ENCODE measurements at places on chromosomes 3 and 15.

GRCh38 chr3:17850448-17850847 lies 108.0 kb upstream of the TBC1D5 start:
- no peak for DNase-seq

DNA sequence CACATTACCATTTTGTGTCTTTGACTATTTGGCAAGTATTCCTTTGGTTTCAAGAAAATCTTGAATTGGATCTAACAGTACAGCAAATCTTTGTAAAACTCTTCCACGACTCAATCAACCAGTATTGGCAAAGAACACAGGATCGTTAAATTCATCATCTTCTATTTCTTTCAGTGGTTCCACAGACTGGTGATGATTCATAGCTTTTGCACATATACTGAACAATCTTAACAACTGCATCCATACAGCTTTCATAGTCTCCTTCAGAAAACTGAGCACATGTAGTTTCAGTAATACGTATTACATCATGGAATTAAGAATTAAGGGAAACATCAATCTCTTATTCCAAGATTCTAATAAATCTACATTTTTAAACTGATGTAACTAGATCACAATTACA lies 91.6 kb upstream of the LIPC start:
- no peak for DNase-seq

GRCh38 chr3:32909999-32910398 lies 41.4 kb upstream of the CCR4 start:
- no peak for DNase-seq

DNA sequence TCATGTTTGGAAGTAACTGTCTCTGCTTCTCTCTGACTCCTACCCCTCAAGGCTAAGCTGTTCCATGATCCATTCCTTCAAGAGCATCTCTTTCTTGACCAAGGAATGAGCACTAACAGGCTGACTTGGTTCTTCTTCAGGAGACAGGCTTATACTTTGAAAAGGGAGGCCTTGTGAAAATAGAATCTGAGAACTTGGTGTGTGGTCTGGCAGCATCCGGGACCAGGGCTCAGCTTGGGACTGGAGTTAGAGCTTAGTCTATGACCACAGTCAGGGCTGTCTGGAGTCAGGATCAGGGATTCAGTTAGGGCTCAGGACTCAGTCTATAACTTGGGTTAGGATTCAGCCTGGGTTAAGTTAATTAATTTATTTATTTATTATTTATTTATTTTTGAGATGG lies 44.9 kb upstream of the SLC6A6 start:
- DNase-seq: no peak

GRCh38 chr3:143514874-143515273 lies 333.4 kb downstream of the SLC9A9 start:
- no peak for DNase-seq

- DNase-seq: peak; percentile 88
Observed at GRCh38 chr3:128011140-128011539, 41.1 kb upstream of the SEC61A1 start.

DNA sequence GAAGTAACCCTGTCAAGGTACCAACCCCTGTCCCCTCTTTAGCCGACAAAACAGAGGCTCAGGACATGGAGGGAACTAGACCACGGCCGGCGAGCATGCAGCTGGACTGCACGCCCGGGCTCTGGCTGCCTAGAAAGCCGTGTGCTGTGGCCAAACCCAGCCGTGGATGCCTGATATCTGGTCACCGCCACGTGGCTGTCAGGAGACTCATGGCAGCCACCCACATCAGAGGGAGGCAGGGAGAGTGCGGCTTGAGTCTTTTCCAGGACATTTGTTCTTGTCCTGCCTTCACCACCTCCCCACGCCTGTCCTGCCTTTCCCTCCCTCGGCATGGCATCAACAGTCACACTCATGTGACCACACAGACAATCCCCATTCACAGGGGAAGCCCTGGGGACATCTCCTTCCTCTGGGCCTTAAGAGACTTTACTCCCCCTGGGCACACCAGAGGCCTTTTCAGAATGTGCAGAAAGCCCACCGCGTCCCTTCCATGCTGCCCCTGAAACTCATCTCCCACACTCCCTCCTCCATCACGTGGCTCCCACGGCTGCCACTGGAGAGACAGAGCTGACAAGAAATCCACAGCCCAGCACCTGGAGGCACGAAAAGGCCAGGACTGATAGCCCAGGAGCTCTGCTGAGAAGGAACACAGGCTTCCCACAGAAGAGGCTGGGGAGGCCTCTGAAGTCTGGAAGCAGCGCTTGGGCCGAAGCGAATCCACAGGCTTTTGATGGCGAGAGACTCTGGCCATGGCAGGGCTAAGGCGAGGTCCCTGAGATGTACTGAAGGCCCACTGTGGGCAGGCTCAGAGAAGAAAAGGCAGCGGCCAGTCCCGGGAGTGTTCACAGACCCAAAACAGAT lies 71.2 kb upstream of the IQSEC1 start:
- no peak for DNase-seq

DNA sequence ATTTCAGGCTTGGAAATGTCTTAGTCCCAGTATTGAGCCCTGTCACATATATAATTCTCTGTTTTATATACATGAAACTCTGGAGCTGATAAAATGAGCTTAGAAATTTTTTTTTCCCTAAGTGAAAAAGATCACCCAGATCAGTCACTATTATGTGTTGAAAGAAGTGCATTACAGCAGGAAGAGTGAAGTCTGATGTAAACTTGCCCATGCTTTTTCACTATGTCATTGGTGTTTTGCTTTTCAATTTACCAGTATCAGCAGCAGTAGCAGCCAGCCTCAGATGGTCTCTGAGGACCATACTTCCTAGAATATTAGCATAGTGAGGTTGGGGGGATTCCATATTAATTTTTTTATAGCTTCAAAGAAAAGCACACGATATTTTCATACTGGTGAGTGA lies 255.6 kb upstream of the KCNH8 start:
- DNase-seq: no peak

- no peak for DNase-seq
Observed at GRCh38 chr3:124858275-124858674, 28.9 kb downstream of the ITGB5 start.

- no peak for DNase-seq
Observed at GRCh38 chr3:176992565-176992964, 204.7 kb downstream of the TBL1XR1 start.

- no peak for DNase-seq
Observed at GRCh38 chr3:184040010-184040409, 8.5 kb downstream of the HTR3D start.

DNA sequence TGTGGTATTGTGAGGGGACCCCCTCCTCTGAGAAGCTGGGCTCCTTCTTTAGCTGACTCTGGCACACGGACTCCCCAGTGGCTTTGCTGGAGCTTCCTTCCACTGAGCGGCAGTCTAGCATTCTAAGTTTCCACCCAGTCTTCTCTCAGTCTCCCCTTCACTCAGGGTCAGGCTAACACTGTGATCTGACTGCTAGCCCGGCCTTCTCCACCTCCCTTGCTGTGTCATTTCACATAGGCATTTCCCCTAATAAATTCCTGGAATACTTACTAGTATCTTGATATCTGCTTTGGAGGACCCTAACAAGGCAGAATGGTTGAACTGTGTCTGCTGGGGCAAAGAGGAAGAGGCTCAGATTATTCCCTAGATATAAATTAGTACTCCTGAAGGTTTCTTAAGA lies 106.2 kb upstream of the THBS1 start:
- DNase-seq: no peak

GRCh38 chr3:67884345-67884744 lies 229.9 kb upstream of the SUCLG2 start:
- DNase-seq: no peak

DNA sequence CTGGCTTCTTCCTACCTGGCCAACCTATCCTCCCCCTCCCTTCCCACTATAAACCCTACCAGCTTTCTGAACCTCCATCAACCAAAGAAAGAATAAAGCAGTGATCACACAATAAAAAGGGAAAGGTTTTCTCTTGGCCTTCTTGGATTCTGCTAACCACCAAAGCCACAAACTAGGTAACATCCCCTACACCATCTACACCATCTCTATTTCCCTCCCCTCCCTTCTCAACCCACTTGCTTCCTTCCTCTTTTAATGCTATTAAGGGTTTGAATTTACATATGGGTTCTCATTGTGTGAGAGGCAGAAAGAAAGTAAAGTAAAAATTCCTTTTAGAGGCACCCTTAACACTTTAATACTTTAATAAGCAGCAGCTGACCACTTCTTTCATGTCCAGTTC lies 25.8 kb upstream of the RSL24D1 start:
- no peak for DNase-seq

GRCh38 chr3:43998370-43998835 lies 243.3 kb upstream of the TOPAZ1 start:
- DNase-seq: no peak

GRCh38 chr3:195150181-195151118 lies 120.5 kb downstream of the XXYLT1 start:
- DNase-seq: no peak

DNA sequence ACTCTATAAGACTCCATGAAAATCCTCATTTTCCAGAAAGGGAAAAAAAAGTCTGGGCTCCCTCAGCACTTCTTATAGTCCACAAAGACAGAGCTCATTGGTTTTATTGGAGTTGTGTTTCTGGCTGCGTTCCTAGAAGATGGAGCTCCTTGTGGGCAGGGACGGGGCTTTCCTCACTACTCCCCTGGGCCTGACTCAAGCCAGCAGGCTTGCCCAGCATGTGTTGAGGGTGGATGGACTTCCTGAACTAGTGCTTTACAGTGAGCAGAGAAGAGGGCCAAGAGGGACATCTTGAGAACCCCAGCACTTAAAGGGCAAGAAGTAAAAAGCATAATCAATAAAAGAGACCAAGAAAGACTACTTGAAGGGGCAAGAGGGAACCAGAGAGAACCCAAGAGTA lies 43.2 kb upstream of the EPHB1 start:
- DNase-seq: no peak

- DNase-seq: no peak
Observed at GRCh38 chr3:115789481-115789880, 166.2 kb downstream of the GAP43 start.

GRCh38 chr3:37905987-37906674 lies 44.5 kb downstream of the CTDSPL start:
- no peak for DNase-seq

DNA sequence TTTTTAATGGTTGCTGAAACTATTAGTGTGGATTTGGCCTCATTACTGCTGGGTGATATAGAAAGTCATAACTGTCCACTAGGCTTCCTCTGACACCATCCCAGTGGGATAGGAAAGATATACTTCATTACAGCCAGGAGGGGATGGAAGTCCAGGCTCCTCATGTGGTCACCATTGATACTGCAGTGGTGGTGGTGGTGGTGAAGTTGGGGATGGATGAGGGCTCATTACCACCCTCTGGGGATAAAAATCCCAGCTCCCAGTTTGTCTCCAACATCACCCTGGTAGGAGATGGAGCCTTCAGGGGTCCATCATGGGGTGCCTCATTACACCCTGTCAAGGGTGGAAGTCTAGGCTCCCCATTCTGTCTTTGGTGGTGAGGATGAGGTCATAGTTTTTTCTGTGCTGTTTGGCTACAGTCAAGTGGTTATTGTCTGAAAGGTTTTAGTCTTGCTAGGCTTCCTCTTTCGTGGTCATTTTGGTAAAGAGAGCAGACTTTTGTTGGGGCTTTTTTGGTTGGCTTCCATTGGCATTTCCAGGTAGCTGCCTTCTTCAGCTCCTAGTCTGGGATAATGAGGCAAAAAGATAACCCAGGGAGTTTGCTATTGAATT lies 30.1 kb upstream of the FILIP1L start:
- no peak for DNase-seq

DNA sequence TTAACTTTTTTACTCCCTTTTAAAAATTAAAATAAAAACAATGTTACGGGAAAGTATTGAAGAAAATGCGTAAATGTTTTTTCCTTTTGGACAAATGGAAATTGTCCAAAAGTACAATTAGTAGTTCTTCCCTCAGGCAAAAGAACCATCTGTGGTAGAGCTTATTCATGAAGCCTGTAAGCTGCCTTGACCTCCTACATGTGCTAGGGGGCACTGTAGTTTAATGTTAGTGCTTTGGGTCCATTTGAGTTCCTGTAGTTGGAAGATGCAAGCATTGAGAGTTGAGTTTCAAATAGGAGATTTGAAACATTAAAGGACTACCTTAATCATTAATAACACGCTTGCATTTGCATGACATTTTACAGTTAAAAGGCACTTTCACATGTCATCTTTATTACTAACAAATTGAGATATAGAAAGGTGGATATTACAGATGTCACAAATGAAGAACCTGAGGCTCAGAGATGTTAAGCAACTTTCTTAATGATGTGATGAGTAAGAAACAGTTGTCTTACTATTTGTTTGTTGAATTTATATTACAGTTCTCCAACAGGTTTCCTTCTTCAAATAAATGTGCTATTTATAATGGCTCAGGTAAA lies 1.8 kb upstream of the ZNF385D start:
- no peak for DNase-seq

DNA sequence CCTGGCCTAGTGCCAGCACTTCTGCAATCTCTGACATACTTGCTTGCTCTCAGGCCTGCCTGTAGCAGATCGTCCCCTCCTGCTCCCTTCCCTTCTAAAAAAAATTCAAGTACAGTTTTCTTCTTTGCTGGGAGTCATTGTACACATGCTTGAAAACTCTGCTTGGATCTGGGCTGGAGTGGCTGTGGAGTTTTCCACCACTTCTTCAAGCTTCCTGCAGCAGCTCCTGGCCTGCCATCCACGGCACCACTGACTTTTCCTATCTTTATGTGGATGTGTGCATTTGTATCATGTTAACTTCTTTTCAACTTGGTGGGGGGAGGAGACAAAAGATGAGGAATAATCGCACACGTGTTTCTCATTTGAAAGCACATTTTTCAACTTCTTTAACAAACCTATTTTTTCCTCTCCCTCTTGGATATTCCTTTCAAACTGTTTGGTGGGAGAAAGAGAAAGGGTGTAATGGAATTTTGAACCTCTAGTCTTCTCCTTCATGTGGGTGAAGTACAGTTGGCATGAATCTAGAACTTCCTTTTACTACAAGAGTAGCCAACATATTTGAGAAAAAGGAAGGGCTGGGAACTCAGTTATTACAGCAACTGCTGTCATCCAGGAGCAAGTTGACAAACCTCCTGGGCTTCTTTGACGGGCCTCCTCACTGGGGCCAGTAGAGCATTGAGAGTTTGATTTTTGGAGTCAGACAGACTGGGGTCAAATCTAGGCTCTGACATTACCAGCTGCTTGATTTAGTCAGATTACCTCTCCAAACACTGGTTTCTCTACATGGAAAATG lies 61.2 kb upstream of the LRTM1 start:
- DNase-seq: no peak
